LoVo (cell line): ENCODE measurements at places on chromosomes 3 and 15.

GRCh38 chr3:187016639-187017345, 86.5 kb downstream of the ST6GAL1 start:
- DNase-seq: no peak

GRCh38 chr3:72890166-72890925, 2.5 kb downstream of the GXYLT2 start:
- no peak for DNase-seq

DNA sequence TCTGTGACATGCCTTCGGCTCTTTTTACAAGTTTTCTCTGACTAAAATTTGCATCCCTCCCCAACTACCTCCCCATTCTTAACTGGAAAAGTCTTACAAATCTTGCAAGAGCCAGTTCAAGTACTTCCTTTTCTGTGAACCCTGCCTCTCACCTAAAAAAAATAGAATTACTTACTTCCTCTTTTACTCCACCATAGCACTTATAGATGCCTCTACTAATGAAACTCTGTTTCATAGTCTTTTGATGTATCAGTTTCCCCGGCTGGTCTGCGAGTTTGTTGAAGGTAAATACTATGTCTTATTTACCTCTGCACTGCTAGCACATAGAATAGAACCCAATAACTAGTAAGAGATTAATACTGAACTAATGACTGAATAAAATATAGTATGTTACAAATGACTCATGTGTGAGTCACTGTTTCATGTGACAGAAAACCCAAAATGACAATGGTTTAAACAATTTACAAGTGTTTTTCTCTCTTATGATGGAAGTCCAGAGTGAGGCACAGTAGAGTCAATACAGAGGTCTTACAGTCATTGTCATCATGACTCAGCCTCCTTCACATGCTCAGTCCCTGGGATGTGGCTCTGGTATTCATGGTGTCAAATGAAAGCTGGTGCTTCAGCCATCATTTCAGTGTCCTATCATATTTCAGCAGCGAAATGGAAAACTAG, 393.5 kb downstream of the RSL24D1 start:
- DNase-seq: peak; percentile 23

- DNase-seq: no peak
Observed at GRCh38 chr3:30729512-30729911, 123.1 kb downstream of the TGFBR2 start.

- DNase-seq: no peak
Observed at GRCh38 chr3:128041344-128041743, 10.9 kb upstream of the SEC61A1 start.

- no peak for DNase-seq
Observed at GRCh38 chr3:99640214-99640851, 1.9 kb downstream of the COL8A1 start.

- DNase-seq: no peak
Observed at GRCh38 chr3:147760085-147760484, 350.9 kb downstream of the ZIC1 start.

- no peak for DNase-seq
Observed at GRCh38 chr3:7754653-7755441, 746.8 kb upstream of the LMCD1 start.

DNA sequence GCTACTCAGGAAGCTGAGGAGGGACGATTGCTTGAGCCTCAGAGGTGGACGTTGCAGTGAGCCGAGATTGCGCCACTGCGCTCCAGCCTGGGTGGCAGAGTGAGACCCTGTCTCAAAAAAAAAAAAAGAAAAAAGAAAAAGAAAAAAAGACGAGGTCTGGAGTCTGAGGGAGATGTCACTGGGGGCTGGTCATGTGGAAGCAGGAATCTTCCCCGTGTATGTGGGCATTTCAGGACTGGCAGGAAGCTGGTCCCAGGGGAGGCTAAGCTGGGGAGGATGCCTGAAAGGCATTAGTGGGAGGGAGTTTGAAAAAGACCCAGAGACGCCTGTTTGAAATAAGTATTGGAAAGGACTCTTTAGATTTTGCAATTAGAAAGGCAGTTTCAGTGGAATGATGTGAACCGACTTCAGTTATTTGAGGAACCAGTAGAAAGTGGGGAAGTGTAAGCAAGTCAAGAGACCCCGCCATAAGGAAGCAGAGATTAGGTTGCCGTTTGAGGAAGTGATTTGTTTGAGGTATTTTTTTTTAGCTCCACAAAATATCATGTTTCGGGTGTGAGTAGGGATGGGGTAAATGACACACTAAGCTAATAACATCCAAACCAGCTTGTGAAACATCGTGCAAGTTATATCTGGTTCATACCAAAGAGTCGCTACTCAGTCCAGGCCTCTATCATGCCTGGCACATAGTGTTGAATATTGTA, 55.5 kb downstream of the ST6GAL1 start:
- no peak for DNase-seq

GRCh38 chr15:41233367-41233771, 2.3 kb downstream of the CHP1 start:
- DNase-seq: no peak

DNA sequence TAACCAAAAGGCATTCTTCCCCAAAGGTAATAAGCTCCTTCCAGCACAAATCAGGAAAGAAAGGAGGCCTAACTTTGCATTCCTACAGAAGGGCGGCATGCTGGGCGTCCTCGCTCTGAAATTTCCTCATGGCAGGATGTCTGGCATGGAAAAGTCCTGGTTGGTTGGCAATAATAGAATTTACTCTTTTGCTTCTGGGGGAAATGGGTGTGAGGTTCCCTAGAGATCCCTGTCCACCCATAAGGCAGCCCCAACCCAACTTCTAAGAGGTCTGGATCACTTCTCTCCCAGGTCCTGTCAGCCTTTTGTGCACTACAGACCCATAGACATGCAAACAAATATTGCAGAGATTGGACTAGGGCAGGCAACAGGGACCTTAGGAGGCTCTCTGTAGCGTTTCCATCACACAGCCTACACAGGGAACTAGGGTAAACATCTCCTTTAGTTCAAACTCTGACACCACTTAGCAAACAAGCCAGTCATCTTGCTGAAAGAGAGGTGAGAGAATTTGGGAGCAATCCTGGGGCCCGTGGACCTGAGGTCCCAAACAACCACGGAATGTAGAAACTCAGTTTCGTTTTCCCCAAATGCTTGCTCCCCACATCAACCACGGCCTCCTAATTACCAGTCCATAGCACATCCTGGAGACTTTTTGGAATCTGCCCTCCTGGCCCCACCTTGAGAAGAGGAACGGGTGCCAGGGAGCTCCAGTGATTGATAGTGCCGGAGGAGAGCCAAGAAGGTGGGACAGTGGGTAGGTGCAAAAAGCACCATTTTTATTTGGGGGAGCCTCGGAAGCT, 2.1 kb downstream of the ZIC4 start:
- DNase-seq: no peak

DNA sequence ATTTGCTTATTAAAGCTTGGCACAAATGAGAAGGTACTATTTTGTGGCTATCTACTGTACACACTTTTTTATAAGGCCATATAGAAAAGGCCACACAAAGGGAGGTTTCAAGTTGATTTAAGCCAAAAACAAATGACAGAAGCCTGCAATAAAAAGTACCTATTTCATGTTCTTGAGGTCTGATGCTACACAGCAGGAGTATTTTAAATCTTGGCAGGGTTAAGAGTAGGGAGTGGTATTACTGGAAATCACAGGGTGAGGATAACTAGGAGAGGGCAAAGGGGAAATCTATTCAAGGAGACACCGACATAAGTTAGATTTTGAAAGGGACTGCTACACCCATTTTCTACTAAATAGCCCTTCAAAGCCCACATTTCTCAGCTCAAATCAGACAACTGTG, 146.2 kb downstream of the GREM1 start:
- DNase-seq: no peak

DNA sequence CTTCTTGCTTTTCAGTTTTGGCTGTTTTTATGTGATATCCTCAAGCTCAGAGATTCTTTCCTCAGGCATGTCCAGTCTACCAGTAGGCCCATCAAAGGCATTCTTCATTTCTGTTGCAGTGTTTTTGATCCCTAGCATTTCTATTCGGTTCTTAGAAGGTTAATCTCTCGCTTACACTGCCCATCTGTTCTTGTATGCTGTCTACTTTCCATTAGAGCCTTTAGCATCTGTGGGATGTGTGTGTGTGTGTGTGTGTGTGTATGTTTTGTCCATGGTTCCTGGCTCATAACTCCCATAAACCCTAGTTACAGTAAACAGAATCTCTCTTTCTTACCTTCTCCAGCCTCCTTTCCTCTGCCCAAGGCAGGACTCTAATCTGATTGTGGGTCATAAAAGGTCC, 5.1 kb upstream of the SLC22A13 start:
- DNase-seq: no peak

- DNase-seq: no peak
Observed at GRCh38 chr3:73148682-73149081, 87.2 kb downstream of the EBLN2 start.

DNA sequence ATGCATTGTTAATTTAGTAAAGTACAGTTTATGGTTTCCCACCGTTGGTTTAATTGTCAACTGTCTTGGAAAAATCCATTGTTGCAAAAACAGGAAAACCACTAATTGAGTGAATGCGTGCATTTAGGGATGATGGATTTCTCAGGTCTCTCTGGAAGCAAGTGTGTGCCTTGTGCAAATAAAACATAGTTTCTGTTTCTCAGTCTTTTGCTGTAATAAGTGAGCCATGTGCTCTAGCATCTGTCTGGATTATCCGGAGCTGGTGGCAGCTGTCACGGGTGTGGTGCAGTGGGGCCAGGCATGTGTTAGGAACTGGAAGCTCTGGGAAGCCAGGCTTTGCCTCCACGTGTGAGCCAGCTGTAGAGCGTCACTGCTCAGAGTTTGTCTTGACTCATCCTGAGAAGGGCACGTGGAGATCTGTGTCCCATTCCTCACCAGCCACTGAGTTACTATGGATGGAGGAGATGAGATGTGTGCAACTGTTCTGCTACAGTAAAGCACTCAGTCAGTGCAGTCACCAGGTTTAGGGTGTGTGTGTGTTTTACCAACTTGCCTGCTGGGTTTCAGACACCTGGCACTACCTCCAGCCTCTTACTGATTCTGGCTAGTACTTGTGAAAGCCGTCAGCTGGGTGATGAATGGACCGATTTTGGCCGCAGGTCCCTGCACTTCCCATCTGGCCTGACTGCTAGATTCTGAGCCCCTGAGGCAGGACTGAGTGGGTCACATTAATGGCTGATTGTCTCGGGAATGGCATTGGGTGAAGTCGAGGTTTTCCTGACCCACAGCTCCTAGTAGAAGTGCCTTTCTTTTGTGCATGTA, 7.2 kb downstream of the APBA2 start:
- DNase-seq: no peak

DNA sequence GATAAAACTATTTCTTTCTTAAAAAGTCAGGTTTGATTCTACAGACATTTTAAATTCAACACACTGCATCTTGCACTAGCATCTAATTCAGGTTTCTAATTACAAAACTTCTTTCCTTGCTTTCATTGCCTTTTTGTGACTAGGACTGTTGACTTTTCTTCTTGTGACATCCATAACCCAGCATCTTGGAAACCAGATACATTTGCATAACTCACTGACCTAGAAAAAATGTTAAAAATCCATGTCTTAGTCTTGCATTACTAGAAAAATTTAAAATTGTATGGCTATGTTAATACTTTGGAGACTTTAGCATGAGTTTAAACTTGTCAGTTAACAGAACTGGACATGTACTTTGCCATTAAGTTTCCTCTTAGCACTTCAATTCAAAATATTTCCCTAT, 72.7 kb downstream of the DTWD1 start:
- DNase-seq: no peak

DNA sequence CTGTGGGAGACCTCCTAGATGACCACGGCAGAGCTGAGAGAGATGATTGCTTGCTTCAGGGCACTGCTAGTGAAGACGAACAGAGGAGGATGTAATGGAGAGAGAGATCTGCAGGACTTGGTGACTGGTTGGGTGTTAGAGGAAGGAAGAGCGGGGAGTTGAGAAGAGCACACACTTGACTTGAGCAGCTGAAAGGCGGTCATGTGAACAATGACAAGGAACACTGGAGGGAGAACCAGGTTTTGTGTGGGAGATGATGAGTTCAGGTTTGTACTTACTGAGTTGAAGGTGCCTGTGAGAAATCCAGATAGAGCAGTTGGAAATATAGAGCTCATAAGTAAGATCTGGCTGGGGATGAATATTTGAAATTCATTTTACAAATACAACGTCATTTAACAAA, 40.3 kb downstream of the CDAN1 start:
- no peak for DNase-seq

GRCh38 chr3:129278966-129279906, 566 bp downstream of the HMCES start:
- peak; percentile 11 for DNase-seq

- no peak for DNase-seq
Observed at GRCh38 chr3:88589138-88589537, 439.4 kb downstream of the C3orf38 start.

DNA sequence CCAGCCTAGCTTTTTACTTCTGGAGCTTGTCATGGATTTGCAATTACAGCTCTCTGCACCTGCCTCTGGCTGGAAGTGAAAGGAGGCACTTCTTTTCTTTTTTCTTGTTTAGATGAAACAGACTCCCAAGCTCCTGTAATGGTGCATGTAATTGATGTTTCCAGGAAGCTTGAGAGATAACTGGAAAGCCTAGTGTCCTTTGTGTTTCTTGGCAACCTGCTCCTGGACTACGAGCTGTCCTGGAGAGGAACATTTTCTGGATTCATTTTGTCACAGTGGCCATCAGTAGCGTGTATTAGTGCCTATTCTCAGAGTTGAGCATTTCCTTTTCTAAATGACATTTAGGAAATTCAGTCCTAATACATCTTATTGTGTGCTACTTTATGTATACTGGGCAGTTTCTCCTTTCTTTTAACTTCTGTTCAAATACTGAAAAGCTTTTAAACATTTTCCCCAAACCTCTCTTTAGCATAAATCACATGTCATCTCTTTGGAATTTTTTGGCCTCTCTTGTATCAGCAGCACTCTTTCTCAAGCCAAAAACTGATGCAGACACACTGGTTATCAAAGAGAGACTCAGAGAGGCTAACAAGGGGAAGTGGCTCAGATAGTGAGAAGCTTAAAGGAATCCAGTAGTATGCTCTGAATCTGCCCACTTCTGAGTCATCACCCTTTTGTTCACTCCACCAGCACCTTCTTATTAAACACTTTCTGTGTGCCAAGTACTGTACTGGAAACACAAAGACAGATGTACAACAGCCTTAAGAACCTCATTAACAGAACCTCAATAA, 62.6 kb upstream of the SLC2A2 start:
- no peak for DNase-seq

DNA sequence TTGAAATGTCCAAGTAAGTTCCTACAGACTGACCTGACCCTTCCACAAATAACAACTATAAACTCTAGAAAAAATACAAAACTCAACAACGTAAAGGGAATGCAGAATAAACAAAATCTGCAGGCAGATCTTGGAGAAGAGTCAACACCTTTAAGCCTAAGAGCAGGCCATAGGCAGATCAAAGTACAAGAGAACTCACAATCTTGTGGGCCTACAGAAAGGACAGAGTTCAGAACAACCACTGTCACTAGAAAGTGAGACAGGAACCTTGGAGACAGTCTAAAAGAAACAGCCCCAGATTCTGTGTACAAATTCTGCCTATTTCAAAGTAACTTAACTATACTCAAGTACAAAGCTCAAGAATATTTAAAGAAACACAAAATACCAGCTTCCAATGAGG, 31.0 kb downstream of the NEK4 start:
- DNase-seq: no peak

GRCh38 chr3:106814231-106814630, 563.0 kb upstream of the CCDC54 start:
- DNase-seq: no peak
